Caudate nucleus (tissue), 63 donors: ENCODE measurements at places on chromosomes 12 and 14.
A peak's percentile ranks its signal among the peaks of the same experiment; 100 is the strongest.

DNA sequence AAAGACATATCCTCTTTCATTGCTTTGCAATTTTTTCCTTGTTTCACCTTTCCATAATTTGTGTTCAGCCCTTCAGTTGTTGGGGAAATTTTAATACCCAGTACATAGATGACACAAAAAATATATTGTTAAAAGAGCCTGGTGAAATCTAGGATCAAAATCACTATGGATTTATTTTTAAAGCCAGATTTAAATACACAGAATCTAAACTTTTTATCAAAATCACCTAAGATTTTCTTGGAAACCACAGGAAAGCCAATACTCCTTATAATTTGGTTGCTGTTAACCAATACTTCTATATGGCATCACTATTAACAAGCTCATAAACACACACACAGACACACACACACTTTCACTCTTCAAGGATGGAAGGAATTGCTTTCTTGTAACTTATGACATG is at the start of gene TAS2R20:
TSS of gene TAS2R20 (minus strand) at position 101 of the 400 bp plus-strand sequence. CDS start 429 bp downstream, outside the sequence.
- DNase-seq, result no peak

DNA sequence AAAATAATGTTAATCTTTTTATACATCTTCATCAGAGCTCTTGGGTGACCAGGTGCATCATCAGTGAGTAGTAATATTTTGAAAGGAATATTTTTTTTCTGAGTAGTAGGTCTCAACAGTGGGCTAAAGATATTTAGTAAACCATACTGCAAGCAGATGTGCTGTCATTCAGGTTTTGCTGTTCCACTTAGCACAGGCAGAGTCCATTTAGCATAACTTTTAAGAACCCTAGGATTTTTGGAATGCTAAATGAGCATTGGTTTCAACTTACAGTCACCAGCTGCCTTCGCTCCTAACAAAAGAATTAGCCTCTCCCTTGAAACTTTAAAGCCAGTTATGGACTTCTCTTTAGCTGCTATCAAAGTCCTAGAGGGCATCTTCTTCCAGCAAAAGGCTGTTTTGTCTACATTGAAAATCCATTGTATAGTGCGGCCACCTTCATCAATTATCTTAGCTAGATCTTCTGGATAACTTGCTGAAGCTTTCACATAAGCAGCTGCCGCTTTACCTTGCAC is 24.6 kb downstream of the RIMKLB start:
- DNase-seq, result no peak

- DNase-seq, result no peak
Measured at GRCh38 chr14:70082394-70082793, 106.4 kb downstream of the SLC8A3 start.

- DNase-seq, result no peak
Measured at GRCh38 chr14:101480022-101480746, 81.1 kb upstream of the DIO3 start.

DNA sequence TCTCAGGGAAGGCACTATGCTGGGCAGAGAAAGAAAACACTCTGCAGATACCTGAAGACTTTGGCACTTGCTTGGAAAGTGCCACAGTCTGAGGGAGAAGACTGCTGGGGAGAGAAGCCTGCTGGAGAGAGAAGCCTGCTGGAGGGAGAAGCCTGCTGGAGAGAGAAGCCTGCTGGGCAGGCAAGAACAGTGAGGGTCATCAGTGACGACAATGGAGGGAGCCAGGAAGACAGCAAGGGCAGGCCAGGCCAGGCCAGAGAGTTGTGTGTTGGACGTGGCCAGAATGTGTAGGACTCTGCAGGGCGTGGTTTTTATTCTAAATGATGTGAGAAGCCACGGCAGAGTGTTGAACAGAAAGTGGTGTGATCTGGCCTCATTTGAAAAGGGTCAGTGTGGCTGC is 185.3 kb upstream of the ABCD2 start:
- no peak for DNase-seq

GRCh38 chr12:103462675-103463074 is 33.1 kb downstream of the C12orf42 start:
- no peak for DNase-seq

- DNase-seq, result no peak
Measured at GRCh38 chr14:78782551-78782950, 612.4 kb downstream of the NRXN3 start.

DNA sequence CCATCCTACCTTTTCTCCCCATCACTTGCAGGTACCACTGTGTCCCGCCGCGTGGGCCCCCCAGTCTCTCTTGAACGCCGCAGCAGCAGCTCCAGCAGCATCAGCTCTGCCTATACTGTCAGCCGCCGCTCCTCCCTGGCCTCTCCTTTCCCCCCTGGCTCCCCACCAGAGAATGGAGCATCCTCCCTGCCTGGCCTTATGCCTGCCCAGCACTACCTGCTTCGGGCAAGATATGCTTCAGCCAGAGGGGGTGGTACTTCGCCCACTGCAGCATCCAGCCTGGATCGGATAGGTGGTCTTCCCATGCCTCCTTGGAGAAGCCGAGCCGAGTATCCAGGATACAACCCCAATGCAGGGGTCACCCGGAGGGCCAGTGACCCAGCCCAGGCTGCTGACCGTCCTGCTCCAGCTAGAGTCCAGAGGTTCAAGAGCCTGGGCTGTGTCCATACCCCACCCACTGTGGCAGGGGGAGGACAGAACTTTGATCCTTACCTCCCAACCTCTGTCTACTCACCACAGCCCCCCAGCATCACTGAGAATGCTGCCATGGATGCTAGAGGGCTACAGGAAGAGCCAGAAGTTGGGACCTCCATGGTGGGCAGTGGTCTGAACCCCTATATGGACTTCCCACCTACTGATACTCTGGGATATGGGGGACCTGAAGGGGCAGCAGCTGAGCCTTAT is 9.2 kb downstream of the ARHGAP9 start:
- no peak for DNase-seq

DNA sequence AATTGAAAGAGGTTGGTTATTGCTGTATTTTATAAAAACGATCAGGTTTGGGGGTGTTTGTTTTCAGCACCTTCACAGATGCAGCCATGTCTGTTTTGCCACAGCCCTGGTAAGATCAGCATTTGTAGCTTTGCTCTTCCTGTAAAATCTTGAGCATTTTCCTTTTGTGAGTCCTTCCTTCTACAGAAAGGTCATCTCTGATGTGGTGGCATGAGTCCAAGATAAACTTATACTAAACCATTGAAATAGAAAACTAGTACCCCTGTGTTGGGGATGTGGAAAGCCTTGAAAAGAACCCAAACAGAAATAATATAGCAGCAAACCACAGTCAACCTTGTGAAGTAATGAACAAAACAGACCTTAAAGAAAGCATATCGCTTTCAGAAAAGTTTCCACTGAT is 85.5 kb downstream of the TGFB3 start:
- no peak for DNase-seq

- no peak for DNase-seq
Measured at GRCh38 chr14:26597589-26598080, at the start of gene NOVA1. Gene NOVA1, minus strand, starts transcription at chr14:26598033. Its CDS starts 597 bp downstream, at chr14:26597436.

DNA sequence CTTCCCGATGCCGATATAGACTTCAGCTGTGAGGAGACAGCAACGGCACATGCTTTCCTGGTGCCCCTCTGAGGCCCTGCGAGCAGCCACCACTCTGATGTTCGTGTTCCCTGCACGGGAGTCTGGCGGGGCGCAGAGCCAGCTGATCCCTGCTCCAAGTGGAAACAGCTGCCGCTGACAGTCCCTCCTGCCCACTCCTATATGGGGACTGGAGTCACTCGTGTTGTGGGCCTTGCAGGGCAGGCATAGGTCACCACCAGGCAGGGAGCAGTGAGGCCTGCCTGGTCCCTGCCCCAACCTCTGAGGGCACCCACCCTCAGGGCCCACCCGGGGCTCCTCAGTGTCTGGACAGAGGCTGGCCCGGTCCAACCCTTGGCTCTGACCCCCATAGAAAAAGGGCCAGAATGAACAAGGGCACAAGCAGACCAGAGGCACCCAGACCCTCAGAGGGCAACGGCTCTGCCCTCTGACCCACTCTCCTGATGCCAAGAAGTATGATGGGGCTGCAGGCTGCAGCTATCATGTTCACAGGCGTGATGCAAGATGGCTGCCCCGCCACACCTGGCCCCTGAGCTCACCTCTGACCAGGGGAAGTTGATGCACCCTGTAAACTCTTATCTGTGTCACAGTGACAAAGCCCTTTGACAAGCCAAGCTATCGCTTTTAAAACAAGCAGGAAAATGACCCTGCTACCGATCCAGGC is 181.6 kb downstream of the CALM1 start:
- DNase-seq, result no peak

- no peak for DNase-seq
Measured at GRCh38 chr12:115840159-115840558, 437.3 kb downstream of the MED13L start.

- no peak for DNase-seq
Measured at GRCh38 chr14:34853041-34853440, 22.1 kb downstream of the BAZ1A start.

DNA sequence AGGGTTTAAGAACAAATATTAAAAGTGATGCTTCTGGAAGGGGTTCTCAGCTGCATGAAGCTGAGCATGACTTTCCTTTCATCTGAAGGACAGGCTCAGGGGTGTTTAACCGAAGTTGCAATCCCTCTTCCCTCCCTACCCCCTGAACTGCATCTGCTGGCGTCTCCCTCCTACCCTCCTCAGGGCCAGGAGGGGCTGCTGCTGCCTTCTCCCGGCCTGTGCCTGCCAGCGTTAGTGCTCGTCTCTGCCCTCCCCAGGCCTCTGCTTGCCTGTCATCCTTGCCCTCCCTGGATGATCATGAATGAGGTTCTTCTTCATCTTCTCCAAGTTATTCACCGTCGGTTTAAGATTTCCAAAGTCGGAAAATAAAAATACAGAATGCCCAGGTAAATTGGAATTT is 12.2 kb downstream of the SMOC1 start:
- no peak for DNase-seq

DNA sequence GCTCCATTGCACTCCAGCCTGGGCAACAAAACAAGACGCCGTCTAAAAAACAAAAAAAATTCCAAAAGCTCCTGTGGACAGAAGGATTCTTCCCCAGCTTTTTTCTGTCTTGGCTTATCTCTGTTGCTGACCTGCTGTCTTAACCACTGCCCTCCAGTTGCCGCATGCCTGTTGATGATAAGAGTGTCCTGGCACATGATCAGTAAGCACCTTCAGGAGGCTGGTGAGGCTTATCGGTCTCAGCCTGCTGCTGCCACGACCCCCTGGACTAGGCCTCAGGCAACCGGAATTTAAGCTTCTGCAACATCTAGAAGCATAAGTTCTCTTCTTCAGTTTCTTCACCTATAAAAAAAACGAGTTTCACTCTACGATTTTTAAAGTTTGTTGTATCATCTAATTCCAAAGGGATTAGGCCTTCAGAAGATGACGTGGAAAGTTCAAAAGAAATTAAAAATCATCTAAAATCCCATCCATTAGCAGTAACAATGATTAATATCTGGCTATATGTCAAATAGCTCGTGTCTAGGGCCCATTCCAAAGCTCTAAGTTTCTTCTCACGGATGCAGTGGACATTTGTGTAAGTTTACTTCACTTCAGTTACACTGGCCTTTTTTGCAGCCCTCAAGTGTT is 46.4 kb downstream of the RESF1 start:
- DNase-seq, result no peak

DNA sequence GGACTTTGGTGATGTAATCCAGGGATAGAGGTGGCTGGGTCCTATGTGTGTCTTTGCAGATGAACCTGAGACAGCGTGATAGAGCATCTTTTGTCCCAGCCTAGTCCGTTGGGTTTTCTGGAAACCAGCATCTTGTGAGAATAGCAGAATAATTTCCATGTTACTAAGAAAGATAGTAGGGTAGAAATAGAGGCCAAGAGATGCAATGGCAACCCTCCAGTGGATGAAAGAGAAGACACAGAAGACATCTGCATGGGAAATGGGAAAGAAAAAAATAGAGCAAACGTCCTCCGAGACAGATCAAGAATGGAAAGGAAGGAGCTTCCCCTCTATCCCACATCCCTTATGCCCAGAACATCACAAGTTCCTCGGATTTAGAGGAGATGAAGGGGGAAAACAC is 409.3 kb upstream of the TMEM132C start:
- DNase-seq, result no peak

GRCh38 chr12:46470036-46470627 is 97.6 kb upstream of the SLC38A2 start:
- no peak for DNase-seq

GRCh38 chr12:121568518-121568917 is 12.3 kb downstream of the KDM2B start:
- DNase-seq, result no peak

GRCh38 chr12:1205512-1206060 is 214.6 kb downstream of the ERC1 start:
- DNase-seq, result no peak

DNA sequence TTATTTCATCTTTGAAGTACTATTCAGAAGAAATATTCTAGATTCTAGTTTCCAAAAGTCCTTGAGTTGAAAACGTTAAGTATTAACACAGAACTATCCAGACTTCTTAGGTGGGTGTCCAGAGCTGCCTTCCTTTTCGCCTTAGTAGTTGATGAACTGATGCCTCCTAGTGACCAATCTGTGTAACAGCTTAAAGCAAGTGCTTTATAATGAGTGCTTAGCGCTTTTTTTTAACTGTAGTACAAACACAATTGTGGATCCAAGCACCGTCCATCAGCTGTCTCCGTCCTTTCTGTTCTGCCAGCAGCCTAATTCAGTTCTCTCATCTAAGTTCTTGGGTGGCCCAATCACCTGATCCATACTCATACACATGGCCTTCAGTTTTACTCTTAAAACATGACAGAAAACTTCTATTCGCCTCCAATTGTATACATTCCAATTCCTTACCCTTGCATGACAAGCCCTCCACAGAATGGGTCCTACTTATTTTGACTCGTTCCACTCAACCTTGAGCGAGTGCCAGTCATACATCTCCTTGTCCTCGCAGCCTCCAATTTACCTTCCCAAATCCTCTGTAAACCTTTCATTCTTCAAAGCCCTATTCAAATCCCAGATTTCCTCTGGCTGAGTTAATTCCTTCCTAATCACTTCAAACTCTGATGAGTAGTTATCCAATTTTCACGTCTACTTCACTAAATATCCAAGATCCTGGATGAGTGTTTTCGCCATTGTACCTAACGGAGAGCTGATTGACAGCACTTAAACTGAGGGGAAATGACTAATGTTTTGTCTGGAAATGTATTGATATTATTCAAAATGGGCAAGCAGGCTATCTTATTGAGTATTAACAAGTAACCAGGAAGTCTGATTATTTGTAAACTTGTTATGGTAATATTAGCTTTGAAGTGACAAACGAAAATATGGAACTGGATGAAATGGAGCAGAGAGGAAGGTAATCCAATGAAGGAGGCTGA is 5.8 kb upstream of the PHLDA1 start:
- peak; percentile 8 for DNase-seq

- DNase-seq, result no peak
Measured at GRCh38 chr12:94941440-94941862, 62.0 kb downstream of the NDUFA12 start.

- DNase-seq, result no peak
Measured at GRCh38 chr12:126198966-126199692, 1133.9 kb downstream of the AACS start.

- DNase-seq, result no peak
Measured at GRCh38 chr14:30291216-30291615, 267.7 kb upstream of the G2E3 start.

- DNase-seq, result no peak
Measured at GRCh38 chr14:76698191-76698590, 63.1 kb upstream of the VASH1 start.
